Esophagus mucosa (tissue), 1 donor: ENCODE measurements at places on chromosomes 3 and 15. TPM values are rescaled to one million over a fixed set of nuclear protein-coding genes. Genes with fewer than 3 reads are reported as not detected.

DNA sequence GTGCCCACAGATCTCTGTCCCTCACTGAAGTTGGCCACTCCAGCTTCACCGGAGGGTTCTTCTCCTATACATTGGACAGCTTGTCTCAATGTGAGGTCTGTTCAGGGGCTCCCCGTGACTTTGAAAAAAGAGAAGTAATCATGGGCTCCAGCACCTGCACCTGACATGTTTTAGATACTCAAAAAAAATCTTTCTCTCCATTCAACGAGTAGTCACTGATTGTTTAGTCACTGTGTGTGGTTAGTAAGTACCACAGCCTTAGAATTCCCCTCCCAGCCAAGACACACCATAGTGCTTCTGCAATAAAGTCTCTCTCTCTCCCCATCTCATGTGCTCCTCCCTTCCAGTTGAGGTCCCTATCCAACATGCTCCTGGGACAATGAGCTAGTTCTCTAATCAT, 18.6 kb downstream of the CCR9 start:
- no peak for ATAC-seq

GRCh38 chr15:88605189-88606069, 15.7 kb upstream of the AEN start:
- peak; percentile 64 for ATAC-seq

Gene BOC
- 19.8 TPM for total RNA-seq

Gene SLC12A1
- not detected for total RNA-seq

- ATAC-seq: peak; percentile 86
Measured at GRCh38 chr3:61181874-61182273, 69.4 kb downstream of the FHIT start.

DNA sequence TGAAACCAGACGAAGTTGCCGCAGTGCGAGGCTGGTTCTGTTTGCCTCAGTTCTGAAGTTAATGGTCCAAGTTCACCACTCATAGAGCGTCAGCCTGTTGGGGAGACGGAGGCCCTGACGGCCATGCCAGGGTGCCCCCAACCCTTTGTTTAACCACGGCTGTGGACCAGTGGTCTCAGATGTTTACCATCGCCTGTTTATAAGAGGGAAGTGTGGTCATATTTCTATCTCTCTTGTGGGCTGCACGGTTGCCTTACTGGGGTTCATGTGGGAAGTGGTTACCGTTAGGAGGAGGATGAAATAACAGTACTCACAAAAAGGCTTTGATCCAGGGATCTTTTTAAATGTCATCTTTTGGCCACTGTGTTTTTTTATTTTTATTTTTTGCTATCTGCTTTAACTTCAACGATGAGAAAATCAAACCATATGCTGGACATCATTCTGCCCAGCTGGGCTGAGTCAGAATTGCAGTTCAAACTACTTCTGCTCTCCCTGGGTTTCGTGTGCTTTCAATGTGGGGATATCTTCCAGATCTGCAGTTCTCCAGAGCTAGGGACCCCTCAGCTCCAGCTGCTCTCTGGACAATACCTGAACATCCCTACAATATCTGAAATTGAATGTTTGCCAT, 17.8 kb downstream of the SMAD3 start:
- ATAC-seq: no peak

GRCh38 chr15:47212222-47213010, 504.9 kb upstream of the SEMA6D start:
- no peak for ATAC-seq

DNA sequence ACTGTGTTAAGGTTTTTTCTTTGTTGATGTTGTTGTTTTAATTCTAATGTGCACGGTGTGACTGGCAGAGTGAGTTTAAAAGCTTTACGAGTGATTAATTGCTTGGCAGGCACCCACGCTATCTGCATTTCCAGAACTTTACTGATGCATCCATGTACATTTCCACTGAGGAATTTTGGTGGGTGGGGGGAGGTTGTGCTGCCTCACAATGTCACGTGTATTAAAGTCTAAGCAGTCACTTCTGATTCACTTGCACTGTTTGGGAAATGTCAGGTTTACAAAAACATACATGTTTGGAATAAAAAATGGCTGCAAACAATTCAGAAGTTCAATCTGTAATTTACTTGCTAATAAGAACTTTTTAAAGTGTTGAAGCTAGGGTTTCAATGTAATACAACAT, 38.5 kb upstream of the CTDSPL start:
- no peak for ATAC-seq

DNA sequence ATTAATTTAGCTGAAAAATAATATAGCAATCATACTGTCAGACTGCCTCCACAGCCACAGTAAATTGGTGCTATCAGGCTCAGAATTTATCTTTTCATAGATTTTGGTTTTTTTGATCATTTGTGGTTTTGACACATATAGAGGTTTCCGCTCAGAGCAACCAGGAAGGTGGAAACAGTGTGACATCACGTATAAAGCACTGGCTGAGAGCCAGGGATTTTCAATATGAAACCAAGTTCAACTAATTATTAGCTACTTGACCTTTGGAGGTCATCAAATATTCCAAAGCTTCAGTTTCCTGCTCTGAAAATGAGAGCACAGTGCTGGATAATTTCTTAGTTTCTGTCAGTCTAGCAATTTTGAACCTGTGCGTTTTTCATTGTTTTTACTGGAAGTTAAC, 433.8 kb upstream of the SUCLG2 start:
- no peak for ATAC-seq

Gene CFAP92
- total RNA-seq: 0.80 TPM

Gene TYRO3
- 13.4 TPM for total RNA-seq

DNA sequence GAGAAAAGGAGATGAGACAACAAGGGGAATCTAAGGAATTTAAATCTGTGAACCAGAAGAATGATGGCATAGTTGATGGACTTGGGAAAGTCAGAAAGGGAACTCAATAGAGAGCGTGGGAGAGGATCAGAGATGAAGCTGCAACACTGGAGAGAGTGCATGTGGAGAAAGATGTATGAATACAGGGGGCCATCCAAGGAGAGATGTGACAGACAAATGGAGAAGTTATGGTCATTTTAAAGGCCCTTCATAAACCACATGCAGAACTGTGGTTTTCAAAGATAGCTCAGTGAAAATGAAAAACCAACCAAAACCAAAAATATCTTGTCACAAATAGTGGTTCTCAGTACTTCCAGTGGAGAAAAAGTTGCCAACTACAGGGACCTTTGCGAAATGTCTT, 265.2 kb downstream of the SUCLG2 start:
- ATAC-seq: no peak

GRCh38 chr3:34056951-34057390, 258.5 kb downstream of the PDCD6IP start:
- no peak for ATAC-seq

Gene ATP13A3
- 36.9 TPM for total RNA-seq

- no peak for ATAC-seq
Measured at GRCh38 chr3:32194653-32195052, 43.8 kb upstream of the CMTM8 start.

DNA sequence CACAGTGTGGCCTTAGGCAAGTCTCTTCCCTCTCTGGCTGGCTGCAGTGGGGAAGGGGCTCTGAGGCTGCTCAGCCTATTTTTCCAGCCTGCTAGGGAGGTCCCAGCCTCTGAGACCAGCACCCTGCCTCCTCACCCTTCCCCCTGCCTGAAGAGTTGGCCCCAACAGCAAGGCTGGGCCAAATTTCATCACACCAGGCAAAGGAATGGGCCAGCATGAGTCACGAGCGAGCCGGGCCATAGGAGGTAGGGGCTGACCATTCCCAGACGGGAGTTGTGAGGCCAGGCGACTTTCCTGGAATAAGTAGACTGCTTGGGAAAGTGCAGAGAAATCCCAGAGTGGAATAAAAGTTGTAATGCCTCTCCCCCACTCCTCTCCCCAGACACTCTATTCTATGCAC, 5.7 kb upstream of the FBLN2 start:
- no peak for ATAC-seq

DNA sequence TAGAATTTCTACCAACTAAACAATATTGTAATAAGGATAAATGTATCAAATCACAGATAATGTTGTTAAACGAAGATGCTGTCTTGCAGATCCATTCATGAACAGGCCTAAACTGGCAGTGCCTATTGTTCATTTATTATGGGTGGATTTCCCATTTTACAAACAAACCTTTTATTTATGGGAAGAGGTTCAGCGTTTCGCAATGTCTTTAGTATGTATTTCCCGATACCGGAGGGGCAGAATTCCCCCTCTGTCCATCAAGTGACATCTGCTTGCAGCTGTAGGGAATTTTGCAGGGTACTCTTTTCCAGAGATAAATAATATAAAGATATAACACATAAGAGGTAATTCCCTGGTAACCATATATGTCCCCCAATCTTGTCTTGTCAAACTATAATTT, 5.7 kb downstream of the CEP19 start:
- ATAC-seq: no peak

Gene A4GNT
- total RNA-seq: not detected

GRCh38 chr15:29835301-29835700, 13.0 kb upstream of the TJP1 start:
- ATAC-seq: no peak

GRCh38 chr15:33032053-33032452, 162.5 kb downstream of the FMN1 start:
- no peak for ATAC-seq

Gene CEP152
- 4.5 TPM for total RNA-seq

DNA sequence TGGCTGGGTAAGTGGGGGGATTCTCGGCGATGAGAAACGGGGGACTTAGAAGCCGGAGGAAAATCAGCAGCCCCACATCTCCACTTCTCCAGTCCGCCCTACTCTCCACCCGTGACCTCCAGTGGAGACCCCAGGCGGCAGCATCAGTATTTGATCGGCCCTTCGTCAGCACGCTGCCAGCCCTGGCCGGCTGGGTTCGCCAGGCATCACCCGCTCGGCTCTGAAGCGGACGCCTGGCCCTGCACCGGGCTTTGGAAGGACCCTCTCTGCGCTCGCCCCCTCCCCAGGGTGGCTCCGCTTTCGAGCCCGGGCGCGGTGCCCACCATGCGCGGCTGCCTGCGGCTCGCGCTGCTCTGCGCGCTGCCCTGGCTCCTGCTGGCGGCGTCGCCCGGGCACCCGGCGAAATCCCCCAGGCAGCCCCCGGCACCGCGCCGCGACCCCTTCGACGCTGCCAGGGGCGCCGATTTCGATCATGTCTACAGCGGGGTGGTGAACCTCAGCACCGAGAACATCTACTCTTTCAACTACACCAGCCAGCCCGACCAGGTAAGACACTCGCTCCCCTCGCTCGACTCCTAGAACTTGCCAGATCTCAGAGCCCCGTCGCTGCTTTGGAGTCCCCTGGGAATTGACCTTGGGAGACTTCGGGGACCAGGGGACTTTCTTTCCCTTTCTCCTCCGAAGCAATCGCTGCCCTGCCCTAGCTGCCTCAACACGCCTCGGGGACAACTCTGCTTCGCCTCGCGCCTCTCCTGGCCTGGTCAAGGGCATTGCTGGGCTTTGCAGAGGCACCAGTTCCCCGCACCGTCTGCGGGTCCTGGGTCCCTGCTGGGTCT, 561 bp downstream of the SIDT1 start:
- peak; percentile 36 for ATAC-seq
